Stimulated activated CD8-positive, alpha-beta memory T cell treated with anti-CD3 and anti-CD28 coated beads, Interleukin-4, amount 100 ng/mL, for 1 hour (primary cell): ENCODE measurements at places on chromosomes 6 and 20.

- DNase-seq: no peak
Observed at GRCh38 chr6:157116426-157116825, 206.9 kb downstream of the TMEM242 start.

DNA sequence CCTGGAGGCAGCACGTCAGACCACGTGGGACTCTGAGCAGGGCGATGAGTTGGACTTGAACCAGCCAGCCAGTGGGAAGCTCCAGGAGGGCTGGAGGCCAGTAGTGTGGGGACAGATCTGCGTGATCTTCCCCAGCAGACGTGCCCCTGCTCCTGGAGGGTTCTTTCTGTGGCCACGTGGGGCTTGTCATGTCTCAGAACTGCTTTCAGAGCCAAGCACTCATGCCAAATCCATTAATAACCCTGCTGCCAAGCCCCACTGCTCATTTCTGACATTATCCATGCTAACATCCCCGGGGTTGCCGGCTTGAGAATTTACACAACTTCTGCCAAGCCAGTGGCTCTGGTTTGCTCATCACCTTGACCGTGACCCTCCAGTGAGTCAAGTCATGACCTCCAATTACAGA is 38.3 kb downstream of the SIRPA start:
- no peak for DNase-seq

DNA sequence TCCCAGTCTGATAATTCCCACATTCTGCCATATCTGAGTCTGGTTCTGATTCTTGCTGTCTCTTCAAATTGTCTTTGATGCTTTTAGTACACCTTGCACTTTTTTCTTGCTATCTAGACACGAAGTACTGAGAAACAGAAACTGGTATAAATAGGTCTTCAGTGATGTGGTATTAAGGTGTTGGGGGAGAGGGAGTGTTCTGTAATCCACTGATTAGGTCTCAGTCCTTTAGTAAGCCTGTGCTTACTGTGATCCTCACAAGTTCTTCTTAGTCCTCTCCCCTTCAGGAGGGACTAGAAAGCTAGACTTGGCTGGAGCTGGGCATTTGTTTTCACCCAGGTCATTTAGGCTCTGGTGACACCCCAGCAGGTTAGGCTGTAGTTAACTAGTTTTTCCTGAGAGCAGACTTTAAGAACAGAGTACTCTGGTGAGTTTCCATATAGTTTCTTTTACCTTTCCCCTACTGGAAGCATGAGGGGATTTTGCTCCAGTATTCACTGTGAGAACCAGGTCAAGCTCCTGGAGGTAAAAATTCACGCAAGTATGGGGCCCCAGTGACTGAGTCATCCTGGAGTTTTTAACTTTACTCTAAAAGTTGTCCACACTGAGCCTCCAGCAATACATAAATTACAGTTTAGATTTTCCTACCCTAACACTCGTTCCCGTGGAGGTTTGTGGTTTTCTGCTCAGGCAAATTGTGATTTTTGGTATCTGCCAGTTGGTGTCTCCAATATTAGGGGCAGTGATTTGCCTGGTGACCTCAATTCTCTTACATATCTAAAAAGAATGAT is 154.6 kb downstream of the CDKAL1 start:
- no peak for DNase-seq

DNA sequence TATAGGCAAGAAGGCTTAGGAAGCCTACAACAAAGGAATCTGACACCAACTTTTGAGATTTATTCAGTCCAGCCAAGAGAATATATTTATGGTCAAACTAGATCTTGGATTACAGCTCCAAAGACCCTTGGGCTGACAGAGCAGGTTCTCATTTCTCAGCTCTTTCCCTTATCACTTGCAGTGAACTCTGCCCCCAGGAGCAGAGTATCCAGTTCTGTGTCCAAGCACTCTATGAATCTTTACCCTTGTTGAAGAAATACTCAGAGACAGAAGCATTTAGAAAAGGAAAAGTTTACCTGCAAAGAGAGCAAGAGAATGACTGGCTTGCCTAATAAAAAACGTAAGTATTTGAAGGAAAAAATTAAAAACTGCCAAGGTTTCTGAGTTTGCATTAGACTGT is 190.5 kb downstream of the SLC16A10 start:
- DNase-seq: no peak

DNA sequence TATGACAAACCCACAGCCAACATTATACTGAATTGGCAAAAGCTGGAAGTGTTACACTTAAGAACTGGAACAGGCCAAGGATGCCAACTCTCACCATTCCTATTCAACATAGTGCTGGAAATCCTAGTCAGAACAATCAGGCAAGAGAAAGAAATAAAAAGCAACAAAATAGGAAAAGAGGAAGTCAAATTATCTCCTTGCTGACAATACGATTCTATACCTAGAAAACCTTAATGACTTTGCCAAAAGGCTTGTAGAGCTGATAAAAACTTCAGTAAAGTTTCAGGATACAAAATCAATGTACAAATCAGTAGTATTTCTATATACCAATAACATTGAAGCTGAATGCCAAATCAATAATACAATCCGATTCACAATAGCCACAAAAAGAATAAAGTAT is 32.4 kb downstream of the OR5V1 start:
- DNase-seq: no peak

DNA sequence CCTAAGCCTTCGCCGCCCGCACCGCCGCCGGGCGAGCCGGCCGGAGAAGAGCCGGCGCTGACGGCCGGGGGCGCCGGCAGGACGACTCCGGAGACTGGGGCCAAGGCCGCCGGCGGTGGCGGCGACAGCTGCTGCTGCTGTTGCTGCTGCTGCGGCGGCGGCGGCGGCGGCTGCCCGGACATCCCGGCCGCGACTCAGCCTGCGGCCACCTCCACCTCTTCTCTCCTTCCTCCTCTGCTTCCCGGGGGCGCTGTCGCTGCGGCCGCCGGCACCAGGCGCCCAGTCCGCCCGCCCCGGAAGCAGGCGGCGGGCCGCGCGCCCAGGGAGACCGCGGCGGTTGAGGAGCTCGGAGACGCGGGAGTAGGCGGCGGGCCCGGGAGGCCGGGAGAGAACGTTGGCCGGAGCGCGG is 307 bp downstream of the RANBP9 start:
- DNase-seq: peak; percentile 45

- DNase-seq: no peak
Observed at GRCh38 chr20:31712564-31713311, 9.9 kb downstream of the BCL2L1 start.

DNA sequence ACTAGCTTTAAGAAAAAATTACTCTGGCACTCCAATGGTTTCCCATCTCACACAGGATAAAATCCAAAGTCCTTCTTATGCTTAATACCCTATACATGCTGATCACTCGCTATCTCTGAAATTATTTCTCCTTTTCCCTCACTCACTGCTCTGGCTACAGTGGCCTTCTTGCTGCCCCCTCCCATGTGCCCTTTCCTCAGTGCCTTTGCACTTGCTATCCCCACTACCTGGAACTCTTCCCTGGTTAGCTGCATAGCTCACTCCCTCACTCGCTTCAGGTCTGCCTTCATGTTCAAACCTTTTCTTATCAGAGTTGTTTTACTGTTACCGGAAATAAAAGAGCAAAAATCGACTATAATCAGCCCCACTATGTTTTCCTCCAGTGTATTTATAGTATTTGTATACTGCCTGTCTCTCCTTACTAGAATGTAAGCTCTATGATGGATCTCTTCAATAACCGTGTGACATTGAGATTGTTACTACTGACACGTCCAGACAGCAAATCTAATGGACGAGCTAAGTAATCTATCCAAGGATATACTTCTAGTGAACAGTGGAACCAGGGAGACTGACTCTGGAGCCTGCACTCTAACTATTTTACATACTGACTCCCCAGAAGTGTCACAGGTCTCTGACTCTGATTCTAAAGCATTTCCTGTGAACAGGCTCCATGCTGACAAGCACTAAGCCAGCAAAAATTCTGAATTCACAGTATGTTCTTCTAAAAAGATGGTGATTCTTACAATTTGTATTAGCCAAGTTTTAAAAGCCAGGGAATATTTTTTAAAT is 25.1 kb downstream of the FKBP5 start:
- no peak for DNase-seq

DNA sequence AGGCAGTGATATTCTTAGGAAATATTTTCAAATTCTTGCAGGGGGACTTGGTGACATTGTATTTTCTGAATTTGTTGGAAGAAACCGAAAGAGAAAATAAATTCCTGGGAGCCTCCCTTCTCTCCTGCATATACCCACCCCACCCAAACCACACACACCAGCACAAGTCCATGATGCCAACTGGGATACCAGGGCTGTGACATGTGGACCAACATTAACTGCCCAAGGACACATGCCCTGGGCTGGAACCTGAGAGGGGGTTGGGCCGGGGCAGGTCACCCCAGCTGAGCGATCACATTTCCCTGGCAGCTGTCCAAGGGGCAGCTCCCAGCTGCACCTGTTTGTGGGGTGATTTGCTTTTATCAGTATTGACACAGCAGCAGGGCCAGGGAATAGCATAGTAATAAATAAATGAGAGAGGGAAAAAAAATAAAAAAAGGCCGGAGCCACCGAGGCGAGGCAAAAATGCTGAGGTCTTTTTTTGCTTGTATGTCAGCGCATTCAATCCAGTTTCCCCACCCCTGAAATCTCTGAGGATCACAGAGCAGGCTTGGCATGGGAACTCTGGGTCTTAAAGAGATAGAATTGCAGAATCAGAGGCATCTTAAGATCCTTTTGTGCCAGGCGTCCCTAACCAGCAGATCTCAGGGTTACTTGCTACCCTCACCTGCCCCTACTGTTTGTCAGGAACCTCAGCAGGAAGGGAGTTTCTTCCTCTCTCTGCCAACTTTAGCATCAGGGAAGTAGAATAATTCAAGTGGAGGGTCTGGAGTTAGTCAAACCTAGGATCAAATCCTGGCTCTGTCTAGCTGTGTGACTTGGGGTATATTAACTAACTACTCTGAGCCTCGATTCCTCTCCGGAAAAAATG is 66.5 kb upstream of the PIM1 start:
- no peak for DNase-seq
